Activated naive CD4-positive, alpha-beta T cell treated with anti-CD3 and anti-CD28 coated beads, Interleukin-2, amount 10 ng/mL, durations not matched to agents 7 days and 5 days (primary cell): ENCODE measurements at places on chromosomes 7 and 10.

DNA sequence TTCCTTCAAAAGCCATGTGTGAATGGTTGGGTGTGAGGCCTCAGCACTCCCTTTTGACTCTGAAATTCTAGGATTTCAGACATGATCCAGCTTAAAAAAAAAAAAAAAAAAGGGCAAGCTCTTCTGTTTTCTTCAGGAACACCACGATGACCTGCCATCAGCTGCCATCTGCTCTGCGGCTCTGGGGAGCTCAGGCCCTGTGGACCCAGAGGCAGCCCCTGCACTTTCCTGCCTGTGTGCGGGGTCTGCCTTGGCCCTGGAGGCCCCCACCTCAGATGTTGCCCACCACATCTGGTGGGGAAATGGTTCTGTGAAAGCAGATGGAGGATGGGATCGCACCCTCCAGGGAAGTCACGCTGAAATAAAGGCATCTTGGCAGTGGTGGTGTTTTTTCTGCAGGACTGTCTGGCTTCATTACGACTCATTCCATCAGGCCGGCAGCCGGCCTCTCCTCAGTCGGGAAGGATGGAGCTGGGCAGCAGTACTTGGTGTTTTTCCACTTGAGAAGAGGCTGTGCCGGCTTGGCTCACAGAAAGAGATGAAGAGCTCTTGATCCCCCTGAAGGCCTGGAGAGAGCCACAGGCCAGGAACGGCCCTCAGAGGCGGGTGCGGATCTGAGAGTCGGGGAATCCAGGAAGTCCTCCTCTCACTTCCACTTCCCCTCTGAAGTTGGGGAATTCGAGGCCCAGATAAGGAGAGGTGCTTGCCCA, 66.1 kb upstream of the AQP1 start:
- DNase-seq = no peak

DNA sequence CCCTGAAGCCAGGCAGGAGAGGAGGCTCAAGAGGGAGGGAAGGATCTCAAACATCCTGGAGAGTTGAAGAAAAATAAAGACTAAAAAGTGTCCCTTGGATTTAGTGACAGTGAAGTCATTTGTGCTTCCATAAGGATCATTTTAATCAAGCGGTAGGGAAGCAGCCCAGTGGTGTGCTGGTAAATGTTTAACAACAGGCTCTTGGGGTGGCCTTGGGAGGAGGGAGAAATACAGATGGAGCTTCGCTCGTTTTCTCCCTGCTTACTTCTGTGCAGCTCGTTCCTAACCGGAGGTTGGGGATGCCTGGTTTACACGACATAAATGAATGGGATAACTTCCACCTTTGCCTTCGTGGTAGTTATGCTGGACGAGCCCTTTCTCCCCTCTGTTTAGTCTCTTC, 140.0 kb downstream of the CAMK1D start:
- DNase-seq = no peak

DNA sequence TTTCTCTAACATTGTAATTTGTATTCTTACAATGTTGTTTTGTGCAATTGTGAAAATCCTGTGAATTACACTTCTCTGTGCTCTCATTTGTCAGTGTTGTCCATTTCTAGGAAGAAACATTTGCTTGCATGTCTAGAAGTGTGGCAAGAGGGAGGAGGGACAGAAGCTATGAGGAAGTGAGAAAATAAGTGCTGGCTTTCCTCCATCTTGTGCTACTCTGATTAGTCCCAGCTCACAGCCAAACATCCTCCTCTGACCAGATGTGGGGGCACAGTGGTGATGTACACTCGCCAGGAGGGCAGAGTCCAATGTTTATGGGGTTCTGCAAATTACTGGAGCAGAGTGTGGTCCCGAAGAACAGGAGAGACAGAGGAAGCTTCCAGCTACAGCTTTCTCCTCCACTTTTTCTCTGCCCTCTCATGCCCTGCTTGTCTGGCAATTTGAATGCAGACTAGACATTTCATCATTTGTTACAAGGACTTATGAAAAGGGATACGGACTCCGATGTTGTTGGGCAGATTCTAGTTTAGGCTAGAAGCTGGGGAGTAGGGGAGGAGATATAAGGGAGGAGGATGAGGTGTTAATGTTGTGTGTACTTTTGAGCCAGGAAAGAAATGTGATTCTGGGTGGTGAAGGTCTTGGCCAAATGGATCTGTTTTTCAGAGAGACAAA, 131.0 kb upstream of the C1GALT1 start:
- DNase-seq = no peak

- DNase-seq = peak; percentile 99
These were observed 9.1 kb upstream of the FXYD4 start for GRCh38 chr10:43362191-43362839.

- DNase-seq = no peak
These were observed 8.9 kb upstream of the MICALL2 start for GRCh38 chr7:1468203-1468602.

GRCh38 chr7:142108728-142109505, 2.6 kb upstream of the MGAM2 start:
- no peak for DNase-seq

- DNase-seq = peak; percentile 25
These were observed 2.8 kb downstream of the RBM17 start for GRCh38 chr10:6091630-6092029.

DNA sequence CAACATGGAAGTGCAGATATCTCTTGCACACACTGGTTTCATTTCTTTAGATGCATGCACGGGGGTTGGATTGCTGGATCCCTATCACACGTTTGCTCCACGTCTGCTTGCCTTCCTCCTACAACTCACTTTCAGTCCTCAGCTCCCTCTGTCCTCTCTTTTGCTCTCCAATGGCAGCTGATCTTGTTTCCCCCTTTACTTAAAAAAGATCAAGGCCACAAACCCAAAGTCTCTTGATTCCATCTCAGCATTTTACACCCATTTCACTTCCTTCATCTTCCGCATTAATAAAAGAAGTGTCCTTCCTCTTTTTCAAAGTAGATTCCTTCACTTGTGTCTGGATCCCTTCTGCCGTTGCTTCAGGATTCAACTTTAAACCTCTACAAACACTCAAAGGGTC, 245.2 kb downstream of the DOCK4 start:
- no peak for DNase-seq

DNA sequence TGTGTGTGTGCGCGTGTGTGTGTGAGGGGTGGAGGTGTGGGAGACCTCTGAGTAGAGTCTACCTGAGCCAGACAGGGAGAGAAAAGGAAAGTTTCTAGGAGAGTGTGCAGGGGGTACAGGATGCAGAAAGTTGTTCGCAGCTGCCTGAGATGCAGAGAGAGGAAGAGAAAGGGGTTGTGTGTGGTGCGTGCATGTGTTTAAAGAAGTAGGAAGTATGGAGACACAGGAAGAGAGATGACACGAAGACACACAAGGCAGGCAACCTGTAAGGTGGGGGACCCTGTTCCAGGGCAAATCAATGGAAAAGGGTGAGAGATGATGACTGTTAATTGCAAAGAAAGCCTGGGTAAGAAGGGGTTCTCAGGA, 52.2 kb downstream of the C10orf105 start:
- DNase-seq = peak; percentile 34

- no peak for DNase-seq
These were observed 770.8 kb upstream of the MBL2 start for GRCh38 chr10:53543410-53543809.

DNA sequence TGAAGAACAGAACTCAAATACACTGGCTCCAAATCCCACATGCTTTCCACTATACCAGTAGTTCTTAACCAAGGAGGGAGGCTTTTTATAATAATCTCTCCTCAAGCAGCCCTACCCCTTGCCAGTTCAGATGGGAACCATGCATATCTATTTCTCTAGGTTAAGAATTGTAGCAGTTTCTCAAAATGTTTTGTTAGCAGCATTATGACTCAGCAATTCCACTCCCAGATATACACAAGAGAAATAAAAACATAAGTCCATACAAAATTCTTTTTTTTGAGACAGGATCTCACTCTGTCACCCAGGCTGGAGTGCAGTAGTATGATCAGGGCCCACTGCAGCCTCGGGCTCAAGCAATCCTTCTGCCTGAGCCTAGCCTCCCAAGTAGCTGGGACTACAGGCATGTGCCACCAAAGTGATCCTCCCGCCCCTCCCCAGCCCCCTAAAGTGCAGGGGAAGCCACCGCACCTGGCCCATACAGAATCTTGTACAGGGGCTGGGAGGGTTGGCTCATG, 18.1 kb downstream of the YWHAG start:
- DNase-seq = no peak

- DNase-seq = no peak
These were observed 13.6 kb downstream of the EIF4EBP2 start for GRCh38 chr10:70417568-70417967.

DNA sequence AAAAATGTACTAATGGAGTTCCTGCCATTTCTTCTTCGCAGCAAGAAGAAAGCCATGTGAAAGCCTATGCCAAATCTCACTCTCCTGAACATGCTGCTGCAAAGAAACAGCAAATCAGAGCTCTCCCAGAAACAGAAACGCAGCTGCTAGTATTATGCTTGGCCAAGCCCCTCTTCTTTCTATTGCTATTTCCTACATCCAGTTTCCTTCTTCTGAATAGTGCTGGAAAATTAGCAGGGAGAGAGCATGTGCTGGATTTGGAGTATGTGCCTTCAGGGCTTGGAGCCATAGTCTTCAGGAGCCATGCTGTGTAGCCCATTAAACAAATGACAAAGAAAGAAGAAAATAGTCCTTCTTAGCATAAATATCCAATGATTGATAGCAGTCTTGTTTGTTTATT, 852.0 kb upstream of the PHF14 start:
- DNase-seq = no peak

GRCh38 chr7:134196439-134196838, 69.3 kb downstream of the LRGUK start:
- no peak for DNase-seq

DNA sequence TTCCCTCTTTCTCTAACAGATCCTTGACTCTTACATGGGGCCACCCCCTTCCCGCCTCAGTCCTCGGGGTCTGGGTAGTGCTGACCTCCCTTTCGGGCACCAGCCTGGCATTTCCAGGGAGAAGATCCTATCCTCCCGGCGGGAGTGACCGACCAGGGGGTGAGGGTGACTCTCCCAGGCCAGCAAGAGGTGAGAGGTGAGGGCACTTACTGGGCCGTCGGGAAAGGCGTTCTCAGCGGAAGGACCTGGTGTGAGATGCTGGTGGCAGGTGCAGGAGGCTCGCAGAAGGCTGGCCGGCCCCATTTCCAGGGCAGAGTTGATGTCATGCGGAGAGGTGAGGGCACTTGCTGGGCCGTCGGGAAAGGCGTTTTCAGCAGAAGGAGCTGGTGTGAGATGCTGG, 4.2 kb upstream of the FOXL3 start:
- DNase-seq = peak; percentile 13

DNA sequence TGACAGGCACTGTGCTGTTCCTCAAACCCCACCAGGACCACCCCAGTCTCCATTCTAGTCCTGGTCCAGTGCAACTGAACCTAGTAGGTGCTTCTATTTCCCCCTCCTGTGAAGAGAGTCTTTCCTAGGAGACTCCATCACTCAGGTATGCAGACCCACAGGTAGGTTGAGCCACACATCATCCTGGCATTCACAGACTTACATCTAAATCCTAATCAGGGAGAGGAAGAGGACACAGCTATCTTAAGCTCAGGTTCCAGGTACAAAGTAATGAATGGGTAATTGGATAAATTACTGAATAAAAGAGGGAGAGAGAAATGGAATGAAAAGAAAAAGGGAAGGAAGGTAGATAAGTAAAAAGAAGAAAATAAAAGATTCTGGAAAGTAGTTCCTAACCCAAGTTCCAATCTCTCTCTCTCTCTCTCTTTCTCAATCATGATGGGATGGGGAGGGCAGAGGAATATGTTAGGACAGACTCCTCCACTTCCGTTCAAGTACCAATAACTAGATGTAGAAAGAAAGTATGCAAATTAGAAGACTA, 139.8 kb upstream of the NAMPT start:
- no peak for DNase-seq

GRCh38 chr7:121505021-121505420, 108.9 kb upstream of the FAM3C start:
- no peak for DNase-seq

DNA sequence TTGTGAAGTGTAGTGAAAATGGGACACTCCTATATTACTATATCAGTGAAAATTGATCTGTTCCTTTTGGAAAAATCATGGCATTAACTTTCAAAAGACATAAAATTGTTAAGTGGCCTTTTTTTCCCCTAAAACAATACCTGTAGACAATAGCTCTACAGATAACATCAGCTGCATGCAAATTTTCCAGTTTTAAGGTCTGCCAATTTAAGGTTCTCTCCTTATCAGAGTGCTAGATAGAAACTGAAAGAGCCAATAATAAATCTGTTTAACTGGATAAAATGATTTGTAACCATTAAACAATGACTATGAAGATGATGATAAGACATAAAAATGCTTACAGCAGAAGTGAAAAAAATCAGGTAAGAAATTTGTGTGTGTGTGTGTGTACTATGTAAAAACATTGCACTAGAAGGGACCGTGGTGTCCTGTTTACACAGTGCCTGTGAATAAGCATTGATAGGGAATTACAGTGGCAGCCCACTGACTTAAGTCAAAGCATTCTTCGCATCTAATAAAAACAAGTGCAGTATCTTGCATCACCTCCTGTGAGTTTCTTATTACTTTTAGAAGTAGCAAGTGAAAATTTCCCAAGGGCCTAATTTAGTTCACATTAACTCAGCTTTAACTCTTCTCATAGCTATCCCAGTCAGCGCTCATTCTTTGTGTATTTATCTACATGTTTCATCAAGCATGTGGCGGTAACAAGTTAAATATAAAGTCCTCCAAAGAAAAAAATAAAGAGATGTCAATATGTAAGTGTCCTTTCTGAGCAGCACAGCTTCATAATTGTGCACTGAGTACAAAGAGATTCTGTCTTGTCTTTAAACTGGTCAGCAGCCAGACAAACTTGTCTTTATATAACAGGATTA, 261.9 kb downstream of the ARL4A start:
- DNase-seq = no peak

DNA sequence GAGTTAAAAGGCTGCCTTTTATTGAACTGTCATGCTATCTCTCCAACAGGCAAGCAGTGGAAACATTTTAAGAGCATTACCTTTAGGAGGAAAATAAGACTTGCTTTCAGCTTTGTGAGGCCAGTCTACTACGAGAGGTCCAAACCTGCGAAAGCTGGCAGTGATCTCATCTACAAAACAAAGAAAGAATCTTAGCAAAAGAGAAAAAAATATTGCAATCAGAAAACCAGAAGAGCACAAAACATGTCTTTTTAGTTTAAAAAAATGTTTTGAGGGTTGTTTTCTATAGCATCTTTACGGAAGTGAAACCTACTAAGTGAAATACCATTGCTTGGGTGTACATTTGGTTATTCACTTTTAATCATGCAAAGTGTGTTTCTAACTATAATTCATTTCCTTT, 147.9 kb downstream of the CPEB3 start:
- no peak for DNase-seq

DNA sequence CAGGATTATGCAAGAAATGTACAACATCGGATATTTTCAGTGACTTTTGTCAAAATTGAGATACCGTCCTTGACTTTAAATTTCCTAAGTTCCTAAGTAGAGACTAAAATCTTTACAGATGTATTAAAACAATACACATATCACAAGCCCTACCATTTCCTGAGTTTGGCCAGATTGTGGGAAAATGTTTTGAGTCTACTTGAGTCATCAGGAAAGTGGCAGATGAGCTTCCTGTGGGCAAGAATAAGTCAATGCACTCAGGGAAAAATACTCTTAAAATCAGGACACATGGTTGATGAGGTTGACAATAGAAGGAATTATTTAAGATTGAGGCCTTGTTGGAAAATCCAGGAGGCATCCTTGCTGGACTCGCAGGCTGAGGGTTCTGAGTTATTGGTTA, 162.5 kb downstream of the SNX10 start:
- no peak for DNase-seq

GRCh38 chr7:117682681-117683385, 190.4 kb downstream of the CTTNBP2 start:
- no peak for DNase-seq
